ENCODE measurements at places on chromosomes 5 and 9.
A peak's percentile ranks its signal among the peaks of the same experiment; 100 is the strongest.

- no peak for DNase-seq
Measured at GRCh38 chr5:108801776-108802175, 54.1 kb downstream of the FER start.

- DNase-seq = no peak
Measured at GRCh38 chr9:95023217-95024003, 294.1 kb downstream of the FANCC start.

DNA sequence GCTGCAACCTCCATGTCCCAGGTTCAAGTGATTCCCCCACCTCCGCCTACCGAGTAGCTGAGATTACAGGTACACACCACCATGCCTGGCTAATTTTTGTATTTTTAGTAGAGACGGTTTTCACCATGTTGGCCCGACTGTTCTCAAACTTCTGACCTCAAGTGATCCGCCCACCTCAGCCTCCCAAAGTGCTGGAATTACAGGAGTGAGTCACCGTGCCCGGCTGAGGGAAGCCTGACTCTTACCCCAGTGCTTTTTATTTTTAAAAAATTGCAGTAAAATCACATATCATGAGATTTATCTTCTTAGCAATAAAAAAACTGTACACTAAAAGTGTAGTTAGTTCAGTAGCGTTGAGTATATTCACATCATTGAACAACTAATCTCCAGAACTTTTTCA, 105.3 kb downstream of the SLIT3 start:
- no peak for DNase-seq

DNA sequence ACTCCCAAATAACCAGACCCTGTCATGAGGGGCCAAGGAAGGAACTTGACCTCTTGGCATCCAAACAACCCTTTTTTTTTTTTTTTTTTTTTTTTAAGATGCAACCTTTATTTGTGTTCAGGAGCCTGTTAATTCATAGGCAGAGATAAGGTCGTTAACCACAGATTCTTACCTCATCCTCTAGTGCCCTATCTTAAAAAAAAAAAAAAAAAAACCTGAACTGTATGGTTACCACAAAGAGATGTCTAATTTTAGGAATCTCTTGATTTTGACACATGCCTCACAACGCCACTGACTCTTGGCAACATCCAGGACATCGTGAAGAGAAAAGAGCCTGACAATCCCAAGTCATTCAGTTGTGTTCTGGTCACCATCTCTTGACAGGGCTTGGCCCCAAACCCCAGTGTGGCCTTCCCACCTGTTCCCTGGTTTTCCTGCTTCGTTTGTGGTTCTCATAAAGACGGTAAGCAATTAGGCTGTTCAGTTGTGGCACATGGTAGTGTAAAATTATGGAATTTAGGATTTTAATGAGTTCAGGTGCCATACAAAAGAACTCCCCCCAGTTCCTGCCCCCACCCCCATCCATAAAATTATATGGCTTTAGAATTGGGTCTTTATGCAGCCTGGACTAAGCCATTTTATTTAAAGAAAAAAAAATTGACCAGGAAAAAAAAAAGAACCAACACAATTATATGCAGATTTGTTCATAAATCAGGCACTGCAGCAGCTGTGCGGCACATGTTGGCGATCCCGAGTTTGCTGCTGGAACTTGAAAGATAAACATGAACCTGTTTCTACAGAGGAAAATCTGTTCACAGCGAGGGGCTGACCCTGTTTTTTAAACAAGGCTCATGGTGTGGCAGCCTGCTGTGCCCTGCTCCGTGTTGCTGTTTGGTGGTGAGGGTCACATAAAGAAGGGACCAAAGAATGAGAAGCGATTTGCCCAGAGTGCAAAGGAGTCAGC, 267.8 kb upstream of the CLINT1 start:
- peak; percentile 29 for DNase-seq

DNA sequence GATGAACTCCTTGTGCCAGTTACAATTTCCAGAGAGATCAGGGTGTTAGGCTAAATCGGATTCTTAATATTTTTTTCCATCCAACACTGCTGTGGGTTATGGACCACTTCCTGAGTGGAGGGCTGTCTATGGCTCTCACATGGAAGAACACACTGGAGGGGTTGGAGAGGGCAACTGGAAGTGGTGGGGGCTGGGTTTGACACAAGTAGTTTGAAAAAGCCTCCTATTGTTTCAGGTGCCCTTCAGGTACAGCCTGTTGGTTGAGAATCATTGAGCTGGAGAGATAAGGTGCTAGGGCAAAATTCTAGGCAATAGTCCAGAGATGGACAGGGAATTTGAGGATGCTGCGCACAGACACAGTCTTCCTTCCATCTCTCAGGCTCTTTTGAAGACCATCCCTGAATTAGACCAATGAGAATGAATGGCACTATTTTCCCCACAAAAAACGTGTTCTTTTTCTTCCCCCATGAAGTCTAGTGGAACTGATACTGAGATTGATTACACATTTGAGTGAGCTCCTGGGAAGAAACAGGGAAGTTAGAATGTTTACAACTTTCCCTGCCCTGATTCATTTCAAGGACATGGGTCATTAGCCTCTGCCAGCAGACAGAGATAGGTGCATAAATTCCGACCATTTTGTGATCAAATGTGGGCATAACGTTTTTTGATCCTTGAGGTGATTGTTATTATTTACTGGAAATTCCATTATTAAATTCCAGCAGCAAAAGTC, 87.7 kb downstream of the ACER2 start:
- DNase-seq = no peak

DNA sequence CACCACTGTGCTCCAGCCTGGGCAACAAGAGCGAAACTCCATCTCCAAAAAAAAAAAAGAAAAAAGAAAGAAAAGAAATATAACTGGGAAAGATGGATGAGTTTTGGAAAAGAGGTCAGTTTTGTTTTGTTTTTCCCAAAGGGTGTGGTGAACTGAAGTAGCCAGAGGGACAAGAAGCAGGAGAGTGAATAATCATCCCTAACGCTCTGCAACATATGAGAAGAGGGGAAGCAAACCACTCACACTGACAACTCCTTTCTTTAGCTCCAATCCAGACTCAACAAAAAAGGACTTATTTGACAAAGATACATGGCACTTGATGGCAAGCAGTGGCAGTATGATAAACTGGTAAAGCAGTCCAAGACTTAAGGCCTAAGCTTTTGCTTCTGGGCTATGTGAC, 176.1 kb upstream of the HMHB1 start:
- DNase-seq = no peak

GRCh38 chr9:99180662-99181061, 41.1 kb downstream of the ALG2 start:
- no peak for DNase-seq

- DNase-seq = no peak
Measured at GRCh38 chr9:103037508-103038477, 42.7 kb downstream of the CYLC2 start.

DNA sequence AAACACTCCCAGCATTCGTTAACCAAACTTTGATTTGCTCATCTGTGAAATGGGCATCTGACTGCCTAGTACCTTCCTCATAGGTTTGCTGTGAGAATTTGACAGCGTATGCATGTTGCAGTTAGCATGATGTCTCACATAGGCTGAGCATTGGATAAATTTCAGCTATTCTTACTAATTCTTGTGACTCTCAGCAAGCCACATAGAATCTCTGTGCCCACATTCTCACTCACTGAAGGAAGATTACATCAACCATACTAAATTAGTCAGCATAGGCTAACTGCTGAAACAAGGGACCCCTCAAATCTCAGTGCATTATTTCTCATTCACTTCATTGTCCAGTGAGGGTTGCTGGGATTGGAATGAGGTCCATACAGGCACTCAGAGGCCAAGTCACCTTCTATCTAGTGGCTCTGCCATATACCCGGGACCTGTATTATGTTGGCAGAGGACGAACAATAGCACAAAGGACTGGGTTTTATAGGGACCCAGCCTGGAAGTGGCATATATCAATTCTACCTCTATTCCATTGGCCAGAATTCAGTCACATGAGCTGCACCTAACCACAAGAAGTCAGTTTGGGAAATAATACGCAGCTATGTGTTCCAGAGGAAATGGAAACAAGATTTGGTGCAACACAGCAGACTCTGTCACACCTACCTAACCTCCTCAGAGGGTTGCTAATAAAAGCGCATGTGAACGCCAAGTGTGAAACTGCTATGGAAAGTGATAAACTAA, 4.2 kb upstream of the PTGER4 start:
- no peak for DNase-seq

- peak; percentile 82 for DNase-seq
Measured at GRCh38 chr9:1083325-1083913, 33.3 kb downstream of the DMRT2 start.

DNA sequence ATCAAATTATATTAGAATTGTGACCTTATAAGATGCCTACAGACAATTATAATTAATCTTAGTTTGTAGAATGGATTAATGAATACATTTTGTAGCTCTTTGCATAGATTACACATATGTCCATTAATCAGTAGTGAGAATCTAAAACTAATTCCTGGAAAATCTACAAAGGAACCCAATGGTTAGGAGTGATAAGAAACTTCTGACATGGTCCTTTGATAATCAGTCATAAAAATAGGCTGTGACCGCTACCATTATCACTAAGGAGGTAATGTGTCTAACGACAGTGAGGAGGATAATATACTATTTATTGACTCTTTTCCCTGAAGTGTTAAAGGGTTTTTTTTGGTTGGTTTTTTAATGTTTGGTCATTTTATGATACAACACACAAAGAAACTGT, 46.6 kb downstream of the BNC2 start:
- DNase-seq = no peak

DNA sequence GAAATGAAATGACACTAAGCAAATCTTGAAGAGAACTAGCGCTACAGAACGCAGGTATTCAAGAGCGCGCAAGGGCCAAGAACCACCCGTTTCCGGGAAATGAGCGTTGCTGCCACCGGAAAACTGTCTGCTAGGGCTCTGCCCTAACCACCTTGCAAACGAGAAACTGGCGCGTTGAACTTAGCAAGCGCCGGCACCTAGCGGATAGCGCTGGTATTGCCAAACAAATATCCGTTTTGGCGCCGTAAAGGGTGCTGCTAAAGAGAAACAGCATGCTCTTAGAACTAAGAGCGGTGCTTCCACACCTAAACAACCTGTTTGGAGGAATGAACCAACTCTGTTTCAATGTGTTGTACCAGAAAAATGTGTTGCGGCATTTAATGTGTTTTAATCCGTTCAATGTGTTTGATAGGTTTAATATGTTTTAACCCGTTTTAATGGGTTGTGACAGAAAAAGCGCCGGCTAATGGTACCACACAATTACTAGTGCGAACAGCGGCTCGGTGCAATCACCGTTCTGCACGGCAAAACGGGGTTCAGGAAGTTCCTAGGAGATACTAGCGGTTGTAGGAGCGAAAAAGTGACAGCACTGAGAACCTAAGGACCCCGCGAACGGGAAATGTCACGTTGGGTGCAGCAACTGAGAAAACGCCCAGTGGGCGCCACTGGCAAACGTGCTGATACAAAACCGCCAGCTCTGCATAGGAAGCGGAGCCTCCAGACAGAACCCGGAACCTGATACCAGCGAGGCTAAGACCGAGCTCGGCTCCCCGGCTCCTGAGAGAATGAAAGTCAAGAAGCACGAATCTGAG, at the start of gene ANXA2R:
Gene ANXA2R, minus strand, starts transcription at position 33 of the 812 bp plus-strand sequence. CDS start 273 bp downstream, outside the sequence.
- peak; percentile 97 for DNase-seq

GRCh38 chr9:134059661-134060395, 8.0 kb downstream of the BRD3 start:
- DNase-seq = no peak

GRCh38 chr5:58703925-58704555, 121.2 kb downstream of the RAB3C start:
- no peak for DNase-seq

- DNase-seq = no peak
Measured at GRCh38 chr9:98010445-98010844, 27.3 kb downstream of the ANP32B start.

DNA sequence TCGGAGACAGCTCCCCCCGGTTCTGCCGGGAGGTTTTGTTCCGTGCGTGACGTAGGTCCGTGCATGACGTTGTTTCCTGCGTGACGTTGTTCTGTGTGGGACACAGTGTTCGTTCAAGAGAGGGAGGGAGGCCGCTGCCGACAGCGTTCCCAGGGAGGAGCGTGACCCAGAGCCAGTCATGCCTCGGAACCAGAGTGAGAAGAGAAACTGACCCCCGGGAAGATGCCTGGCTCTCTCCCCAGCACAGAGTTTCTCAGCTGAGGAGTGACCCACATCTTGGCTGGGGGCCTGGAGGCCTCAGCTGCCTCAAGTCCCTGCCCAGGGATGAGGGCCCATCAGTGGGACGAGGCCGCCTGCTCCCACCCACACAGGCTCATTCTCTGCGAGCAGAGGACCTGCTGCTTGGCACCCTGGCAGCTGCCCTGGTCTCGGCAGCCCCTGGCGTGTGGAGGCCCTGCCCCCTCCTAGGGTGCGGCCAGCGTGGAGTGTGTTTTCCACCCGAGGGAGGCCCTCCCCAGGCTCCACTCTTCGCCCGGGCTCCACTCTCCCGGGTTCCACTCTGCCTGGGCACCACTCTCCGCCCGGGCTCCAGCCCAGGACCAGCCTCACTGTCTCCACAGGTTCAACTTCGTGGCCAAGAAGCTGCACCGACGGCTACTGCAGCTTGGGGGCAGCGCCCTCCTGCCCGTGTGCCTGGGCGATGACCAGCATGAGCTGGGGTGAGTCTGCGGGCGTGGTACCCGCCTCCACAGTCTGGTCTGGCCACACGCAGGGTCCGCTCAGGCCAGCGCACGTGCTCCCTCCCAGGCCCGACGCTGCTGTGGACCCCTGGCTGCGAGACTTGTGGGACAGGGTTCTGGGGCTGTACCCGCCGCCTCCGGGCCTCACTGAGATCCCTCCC, 7.9 kb downstream of the NDOR1 start:
- no peak for DNase-seq

DNA sequence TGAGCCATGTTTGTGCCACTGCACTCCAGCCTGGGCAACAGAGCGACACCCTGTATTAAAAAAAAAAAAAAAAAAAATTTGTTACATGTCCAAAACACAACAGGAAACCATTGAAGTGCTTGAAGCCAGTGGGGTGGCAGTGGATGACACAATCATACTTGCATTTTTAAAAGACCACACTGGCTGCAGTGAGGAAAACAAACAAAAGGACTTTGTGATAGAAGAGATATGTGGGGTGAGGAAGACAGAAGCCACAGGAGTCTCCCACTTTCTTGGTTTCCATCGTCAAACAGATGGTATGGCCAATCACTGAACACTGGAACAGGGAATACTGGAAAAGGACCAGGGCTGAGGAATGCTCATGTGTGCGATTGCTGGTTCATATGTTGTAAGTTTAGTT, 20.9 kb upstream of the COMMD10 start:
- no peak for DNase-seq

DNA sequence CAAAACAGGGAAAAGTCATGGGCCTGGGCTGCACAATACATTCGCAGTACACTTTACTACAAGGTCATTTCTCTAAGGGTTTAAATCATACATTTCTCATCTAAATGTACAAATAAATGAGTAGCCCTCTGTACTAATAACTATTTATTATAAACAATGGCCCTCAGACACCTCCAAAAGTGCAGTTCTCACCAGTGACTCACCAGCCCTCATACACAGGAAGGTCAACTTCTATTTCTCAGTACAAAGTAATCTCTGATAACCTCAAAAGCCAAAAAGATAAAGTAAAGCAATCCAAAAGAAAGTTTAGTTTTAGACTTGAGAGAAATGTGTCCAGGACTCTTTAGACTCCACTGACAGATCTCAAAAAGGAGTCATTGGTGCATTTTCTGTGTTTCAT, 1258.1 kb upstream of the CDH6 start:
- DNase-seq = no peak

GRCh38 chr9:121857928-121858327, 206.5 kb downstream of the DAB2IP start:
- DNase-seq = no peak

Data from NCI-H2171 (cell line).